ENCODE measurements at places on chromosomes 1 and 21.

GRCh38 chr1:241532864-241533263, 686 bp downstream of the KMO start:
- DNase-seq = no peak

DNA sequence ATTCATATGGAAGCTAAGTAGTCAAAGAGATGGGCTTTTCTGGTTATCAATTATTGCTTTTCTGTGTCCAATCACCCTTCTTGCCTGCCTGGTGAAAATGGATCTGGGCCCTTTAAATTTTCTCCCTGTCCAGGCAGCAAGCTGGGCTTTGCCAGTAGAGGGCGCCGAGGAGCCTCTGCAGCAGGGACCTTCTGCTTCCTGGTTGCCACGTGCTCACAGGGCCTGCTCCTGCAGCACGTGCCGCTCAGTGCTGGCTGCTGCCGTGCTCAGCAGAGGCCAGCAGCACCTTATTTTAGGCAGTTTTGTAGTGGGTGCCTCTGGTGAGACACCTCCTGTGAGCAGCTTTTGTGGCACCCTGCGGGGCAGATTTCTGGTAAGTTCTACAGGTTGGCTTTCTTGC, 4.0 kb downstream of the ACTL8 start:
- no peak for DNase-seq

DNA sequence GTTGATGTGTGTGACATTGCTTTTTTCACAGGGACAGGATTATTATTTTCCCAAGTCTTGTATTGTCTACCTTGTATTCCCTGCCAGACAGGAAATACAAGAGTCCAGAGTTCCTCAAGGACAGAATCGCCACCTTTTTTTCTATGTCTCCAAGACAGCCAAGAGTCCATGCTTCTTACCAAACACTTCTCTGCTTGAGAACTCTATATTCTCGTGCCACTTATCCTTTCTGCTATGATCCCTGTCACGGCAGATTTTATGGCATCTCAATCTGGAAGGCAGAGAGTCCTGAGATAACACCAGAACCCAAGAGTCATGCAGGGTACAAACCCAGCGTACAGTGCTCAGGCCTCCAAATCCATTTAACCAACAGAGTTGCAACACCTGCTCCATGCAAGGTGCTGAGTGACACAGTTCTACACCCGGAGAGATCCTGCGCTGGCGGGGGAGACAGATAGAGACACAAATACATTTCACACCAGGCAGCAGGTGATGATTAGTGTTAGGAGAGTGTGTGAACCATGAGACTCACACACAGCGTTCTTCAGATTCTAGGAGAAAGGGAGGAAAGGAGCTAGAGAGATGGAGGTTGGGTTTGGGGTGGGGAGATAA, 107.6 kb downstream of the NAV1 start:
- no peak for DNase-seq

- no peak for DNase-seq
These were observed 58.3 kb upstream of the TARBP1 start for GRCh38 chr1:234537236-234537635.

DNA sequence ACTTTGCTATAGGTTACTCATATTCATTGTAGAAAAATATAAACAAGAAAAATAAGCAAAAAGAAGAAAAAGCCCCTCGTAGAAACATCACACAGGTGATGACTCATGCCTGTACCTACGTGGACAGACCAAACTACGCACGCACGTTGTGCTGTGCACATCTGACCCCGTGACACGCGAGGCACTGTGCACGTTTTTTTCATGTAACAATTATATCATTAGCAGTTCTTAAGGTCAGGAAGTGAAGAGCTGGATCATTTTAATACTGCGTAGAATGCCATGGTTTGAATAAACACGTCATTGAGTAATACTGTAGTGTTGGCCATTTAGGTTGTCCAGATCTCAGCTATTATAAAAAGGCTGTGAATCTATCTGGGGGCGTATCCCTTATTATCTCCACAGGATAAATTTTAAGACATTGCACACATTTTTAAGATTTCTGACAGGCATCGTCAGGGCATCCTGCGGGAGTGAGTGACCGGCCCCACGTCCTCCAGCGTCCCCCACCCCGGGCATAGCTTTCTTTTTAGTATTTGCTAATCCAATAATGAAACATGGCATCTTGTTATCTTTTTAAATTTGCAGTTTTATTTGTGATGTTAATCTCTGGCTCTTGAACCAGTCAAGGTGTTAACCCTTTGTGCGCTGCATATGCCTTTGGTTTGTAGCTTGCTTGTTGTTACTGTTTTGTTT, 23.4 kb upstream of the ADARB1 start:
- DNase-seq = no peak

- no peak for DNase-seq
These were observed 131.5 kb upstream of the CTTNBP2NL start for GRCh38 chr1:112264553-112264952.

DNA sequence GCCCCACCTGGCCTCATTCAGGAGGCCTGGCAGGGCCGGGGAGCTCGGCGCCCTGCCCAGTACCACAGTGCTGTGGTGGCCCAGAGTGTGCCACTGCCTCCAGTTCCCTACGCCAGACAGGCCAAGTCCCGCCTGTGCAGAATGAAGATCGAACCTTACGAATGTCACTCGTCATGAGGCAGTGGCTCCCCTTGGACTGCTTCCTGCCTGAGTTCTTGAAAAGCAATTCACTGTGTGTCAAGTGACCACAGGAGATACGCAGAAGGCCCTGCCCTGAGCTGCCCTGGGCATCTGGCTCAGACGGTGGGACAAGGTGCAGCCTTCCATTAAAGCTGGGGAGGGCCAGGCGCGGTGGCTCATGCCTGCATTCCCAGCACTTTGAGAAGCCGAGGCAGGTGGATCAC, 49.6 kb upstream of the LRP8 start:
- DNase-seq = no peak

GRCh38 chr21:39444421-39445180, 977 bp downstream of the LCA5L start:
- no peak for DNase-seq

GRCh38 chr1:27436204-27437159, 44.1 kb downstream of the GPR3 start:
- DNase-seq = no peak

DNA sequence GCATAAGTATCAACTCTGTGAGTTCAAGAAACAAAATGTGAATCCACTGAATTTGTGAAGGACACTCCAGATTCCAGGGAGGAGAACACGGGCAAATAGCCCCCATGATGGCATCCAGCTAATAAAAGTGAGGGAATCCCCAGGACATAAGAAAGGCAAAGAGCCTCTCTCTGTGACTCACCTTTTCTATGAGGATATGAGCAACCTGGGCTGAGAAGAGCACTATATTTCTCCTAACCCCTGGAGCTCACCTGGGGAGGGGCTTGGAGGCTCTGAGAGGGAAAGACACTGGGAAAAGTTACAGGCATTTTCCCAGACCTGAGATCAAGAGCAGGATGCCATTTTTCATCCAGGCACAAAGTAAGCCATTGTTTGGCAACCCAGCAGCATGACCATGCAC, 1298.8 kb downstream of the PLA2G4A start:
- DNase-seq = no peak

- no peak for DNase-seq
These were observed 10.9 kb upstream of the CD101 start for GRCh38 chr1:116990612-116991151.

- no peak for DNase-seq
These were observed 3.8 kb downstream of the TRPM2 start for GRCh38 chr21:44357064-44357837.

- no peak for DNase-seq
These were observed 138.3 kb downstream of the CLEC20A start for GRCh38 chr1:178358456-178358855.

GRCh38 chr1:23477359-23478144, 6.4 kb downstream of the ASAP3 start:
- no peak for DNase-seq

DNA sequence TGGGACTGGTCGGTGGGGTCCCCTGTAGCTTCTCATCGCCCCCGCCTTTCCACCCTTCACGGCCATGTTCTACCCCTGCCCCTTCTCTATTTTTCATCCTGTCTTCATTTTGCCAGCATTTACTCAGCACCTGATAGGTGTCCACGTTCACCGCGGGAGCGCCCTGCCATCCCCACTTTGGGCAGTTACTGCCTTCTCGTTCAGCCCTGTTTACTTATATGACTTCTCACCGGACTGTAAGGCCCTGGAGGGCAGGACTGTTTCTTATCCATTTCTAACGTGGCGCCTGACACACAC, 380 bp downstream of the MFN2 start:
- DNase-seq = no peak

- no peak for DNase-seq
These were observed 18.1 kb upstream of the PDZK1IP1 start for GRCh38 chr1:47207803-47208373.

GRCh38 chr1:181043025-181043888, 9.5 kb downstream of the MR1 start:
- DNase-seq = no peak

- DNase-seq = no peak
These were observed 84.5 kb upstream of the LRRC7 start for GRCh38 chr1:69483246-69483645.

GRCh38 chr1:20792196-20792595, 5.1 kb upstream of the HP1BP3 start:
- no peak for DNase-seq

- no peak for DNase-seq
These were observed 51.7 kb downstream of the CSMD2 start for GRCh38 chr1:34113362-34113761.

GRCh38 chr1:967466-968343, 1.4 kb downstream of the PLEKHN1 start:
- DNase-seq = no peak

GRCh38 chr21:38440746-38441145, 57.5 kb downstream of the ERG start:
- no peak for DNase-seq

DNA sequence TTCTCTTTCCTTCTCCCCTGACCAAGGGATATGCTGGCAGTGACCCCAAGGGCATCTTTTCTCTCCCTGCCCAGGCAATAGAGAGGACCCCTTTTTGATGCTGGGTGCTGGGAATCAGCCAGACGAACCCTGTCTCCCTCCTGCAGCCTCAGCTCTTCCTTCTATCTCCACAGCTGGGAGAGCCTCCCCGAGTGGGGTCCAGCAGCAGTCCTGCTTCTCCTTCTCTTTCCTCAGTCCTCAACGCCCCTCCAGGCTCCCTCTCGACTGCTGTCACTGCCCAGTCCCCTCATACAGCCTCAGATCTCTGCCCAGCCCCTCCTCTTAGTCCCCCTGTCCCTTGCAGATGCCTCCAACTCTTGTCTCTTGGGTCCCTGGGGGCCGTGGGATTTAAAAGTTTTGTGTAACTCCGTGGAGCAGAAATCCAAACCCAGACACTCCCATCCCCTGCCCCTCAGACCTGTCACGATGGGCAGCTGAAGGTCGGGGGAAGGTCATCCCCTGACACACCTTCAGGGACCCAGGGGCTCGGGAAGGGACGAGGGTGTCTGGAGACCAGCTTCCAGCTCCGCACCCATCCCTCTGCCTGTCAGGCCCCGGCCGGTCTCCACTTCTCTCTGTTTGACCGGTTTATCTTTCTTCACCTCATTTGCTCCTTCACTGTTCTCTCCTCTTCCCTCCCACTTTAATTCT, 5.8 kb upstream of the ETV3L start:
- DNase-seq = no peak
